ENCODE measurements at places on chromosomes 5 and 9. TPM values are rescaled to one million over a fixed set of nuclear protein-coding genes. Genes with fewer than 3 reads are reported as not detected.
A peak's percentile ranks its signal among the peaks of the same experiment; 100 is the strongest.

PCDHA1 gene
- total RNA-seq = not detected

GRCh38 chr9:105150991-105151685 is 93.3 kb upstream of the SLC44A1 start:
- no peaks in the 10 kb centered on the region for H3K36me3 ChIP-seq
- no peaks in the 10 kb centered on the region for H3K27me3 ChIP-seq
- H3K4me3 ChIP-seq = no peak overlapping the region
- no peak overlapping the region for H3K27ac ChIP-seq
- no peak for DNase-seq
- no peaks in the 10 kb centered on the region for H3K4me1 ChIP-seq

GRCh38 chr5:7419367-7419766 is 23.4 kb downstream of the ADCY2 start:
- no peaks in the 10 kb centered on the region for H3K36me3 ChIP-seq
- no peak overlapping the region for H3K27ac ChIP-seq
- no peak for DNase-seq
- H3K4me1 ChIP-seq = no peaks in the 10 kb centered on the region

DNA sequence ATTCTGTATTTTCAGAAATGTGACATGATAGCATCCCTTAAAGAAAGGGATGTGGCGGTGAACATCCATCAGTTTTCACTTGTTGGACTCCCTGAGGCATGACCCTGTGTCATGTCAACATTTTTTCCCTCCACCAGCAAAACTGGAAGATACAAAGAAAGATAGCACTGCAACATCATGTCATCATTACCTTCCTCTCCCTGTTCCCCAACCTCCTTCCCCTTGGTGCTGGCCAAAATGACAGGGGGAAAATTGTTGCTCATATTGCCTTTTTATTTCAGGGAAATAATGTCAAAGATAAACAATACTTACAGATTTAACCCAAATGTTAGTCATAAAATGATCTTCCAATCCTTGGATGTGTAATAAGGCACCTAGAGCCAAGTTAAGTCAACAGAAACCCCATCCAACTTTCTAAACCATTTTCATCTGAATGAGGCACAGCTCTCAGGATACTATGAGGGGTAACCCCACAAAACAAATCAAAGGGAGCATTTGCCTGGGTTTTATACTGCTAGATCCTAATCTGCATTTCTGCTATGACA is 644.3 kb downstream of the ACTL7B start:
- H3K4me1 ChIP-seq = no peaks in the 10 kb centered on the region
- no peaks in the 10 kb centered on the region for H3K27me3 ChIP-seq
- no peak for DNase-seq
- no peaks in the 10 kb centered on the region for H3K36me3 ChIP-seq
- no peak overlapping the region for H3K4me3 ChIP-seq

C9 gene
- not detected for total RNA-seq

DNA sequence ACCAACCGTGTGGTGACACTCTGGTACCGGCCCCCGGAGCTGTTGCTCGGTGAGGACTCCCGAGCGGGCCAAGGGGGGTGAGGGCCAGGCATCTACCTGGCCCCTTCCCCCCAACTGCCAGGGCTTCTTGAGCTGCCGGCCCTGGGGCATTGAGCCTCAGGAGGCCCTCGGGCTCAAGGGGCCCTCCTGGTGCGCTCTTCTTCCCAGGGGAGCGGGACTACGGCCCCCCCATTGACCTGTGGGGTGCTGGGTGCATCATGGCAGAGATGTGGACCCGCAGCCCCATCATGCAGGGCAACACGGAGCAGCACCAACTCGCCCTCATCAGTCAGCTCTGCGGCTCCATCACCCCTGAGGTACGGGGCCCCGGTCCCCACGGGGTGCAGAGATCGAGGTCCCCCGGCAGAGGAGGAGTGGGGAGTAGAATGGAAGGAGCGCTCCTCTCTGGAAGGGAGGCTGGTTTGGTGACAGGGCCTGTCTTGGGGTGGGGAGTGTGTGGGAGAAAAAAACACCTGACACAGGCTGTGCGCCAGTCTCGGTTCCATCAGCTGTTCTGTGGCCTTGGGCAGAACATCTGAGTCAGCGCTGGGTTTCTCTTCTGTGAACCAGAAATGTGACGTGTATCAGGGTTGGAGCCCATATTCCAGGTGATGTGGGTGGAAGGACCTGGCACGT is 2.6 kb downstream of the CDK9 start:
- peaks cover 36% of the 10 kb centered on the region for H3K4me1 ChIP-seq
- H3K36me3 ChIP-seq = peaks cover 56% of the 10 kb centered on the region
- no peak for DNase-seq

DNA sequence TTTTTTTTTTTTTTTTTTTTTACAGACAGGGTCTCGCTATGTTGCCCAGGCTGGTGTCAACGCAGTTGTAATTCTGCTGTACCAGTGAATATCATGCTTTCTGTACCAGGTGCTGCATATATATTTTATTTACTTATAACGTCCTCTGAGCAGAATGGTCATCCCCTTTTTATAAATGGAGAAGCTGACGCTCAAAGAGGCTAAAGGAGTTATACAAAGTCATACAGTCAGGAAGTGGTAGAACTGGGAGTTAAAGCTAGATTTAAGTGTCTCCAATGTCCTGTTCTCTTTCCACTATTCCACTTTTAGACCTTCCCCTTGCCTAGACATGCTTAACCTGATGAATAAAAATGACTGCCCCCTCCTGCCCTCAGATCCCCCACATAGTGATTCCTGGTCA is 1.2 kb upstream of the SIL1 start:
- H3K27ac ChIP-seq = no peak overlapping the region
- no peak for DNase-seq

- DNase-seq = no peak
- no peaks in the 10 kb centered on the region for H3K4me1 ChIP-seq
- H3K27ac ChIP-seq = no peak overlapping the region
- H3K4me3 ChIP-seq = no peak overlapping the region
- no peaks in the 10 kb centered on the region for H3K27me3 ChIP-seq
Measured at GRCh38 chr5:169131616-169132301, 169.2 kb downstream of the SLIT3 start.

- H3K27ac ChIP-seq = no peak overlapping the region
- no peak for DNase-seq
- H3K4me3 ChIP-seq = no peak overlapping the region
- H3K4me1 ChIP-seq = no peaks in the 10 kb centered on the region
Measured at GRCh38 chr5:73031839-73032238, 76.0 kb downstream of the FCHO2 start.

GRCh38 chr5:68303038-68303738 is 87.6 kb downstream of the PIK3R1 start:
- peaks cover 27% of the 10 kb centered on the region for H3K36me3 ChIP-seq
- H3K4me3 ChIP-seq = no peak overlapping the region
- H3K27ac ChIP-seq = no peak overlapping the region
- no peaks in the 10 kb centered on the region for H3K4me1 ChIP-seq
- no peaks in the 10 kb centered on the region for H3K27me3 ChIP-seq
- no peak for DNase-seq

ECPAS gene
- 59.1 TPM for total RNA-seq

GRCh38 chr5:135212361-135213026 is 178.5 kb upstream of the PITX1 start:
- no peak for DNase-seq
- no peak overlapping the region for H3K4me3 ChIP-seq
- no peaks in the 10 kb centered on the region for H3K36me3 ChIP-seq
- no peak overlapping the region for H3K27ac ChIP-seq
- no peaks in the 10 kb centered on the region for H3K27me3 ChIP-seq

GRCh38 chr5:145711417-145711816 is 123.7 kb downstream of the PRELID2 start:
- no peak for DNase-seq
- H3K27ac ChIP-seq = no peak overlapping the region
- H3K36me3 ChIP-seq = no peaks in the 10 kb centered on the region
- no peak overlapping the region for H3K4me3 ChIP-seq
- H3K4me1 ChIP-seq = no peaks in the 10 kb centered on the region

DNA sequence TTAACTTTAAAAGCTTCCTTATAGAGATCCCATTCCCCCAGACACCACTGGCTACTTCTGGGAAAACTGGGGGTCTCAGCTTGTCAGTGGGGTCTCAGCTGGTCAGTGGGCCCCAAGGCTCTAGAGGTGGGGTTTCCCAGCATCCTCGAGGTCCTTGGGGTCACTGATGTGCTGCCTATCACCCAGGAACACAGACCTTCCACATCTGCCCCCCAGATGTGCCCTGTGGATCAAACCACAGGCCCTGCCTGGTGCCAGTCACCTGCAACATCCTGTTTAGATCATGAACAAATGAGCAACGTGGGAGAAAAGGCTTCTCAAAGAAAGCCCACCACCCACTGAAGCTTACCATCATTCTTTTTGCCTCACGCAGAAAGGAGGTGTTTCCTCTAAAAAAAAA is 165.6 kb upstream of the FSTL4 start:
- H3K4me3 ChIP-seq = no peak overlapping the region
- no peak for DNase-seq
- H3K27me3 ChIP-seq = peaks cover 2% of the 10 kb centered on the region
- H3K4me1 ChIP-seq = no peaks in the 10 kb centered on the region

GRCh38 chr5:132190161-132190817 is 37.4 kb downstream of the P4HA2 start:
- H3K4me3 ChIP-seq = no peak overlapping the region
- DNase-seq = peak; percentile 36
- no peaks in the 10 kb centered on the region for H3K36me3 ChIP-seq
- no peak overlapping the region for H3K27ac ChIP-seq
- no peaks in the 10 kb centered on the region for H3K4me1 ChIP-seq
- peaks cover 6% of the 10 kb centered on the region for H3K27me3 ChIP-seq

- no peak for DNase-seq
- H3K27ac ChIP-seq = no peak overlapping the region
- H3K36me3 ChIP-seq = no peaks in the 10 kb centered on the region
- H3K4me3 ChIP-seq = no peak overlapping the region
- no peaks in the 10 kb centered on the region for H3K4me1 ChIP-seq
Measured at GRCh38 chr5:17852740-17853139, 218.5 kb downstream of the TAF11L14 start.

GABBR2 gene
- total RNA-seq = not detected

IFNB1 gene
- total RNA-seq = not detected

UBQLN1 gene
- total RNA-seq = 141 TPM

SLC6A18 gene
- total RNA-seq = not detected

DNA sequence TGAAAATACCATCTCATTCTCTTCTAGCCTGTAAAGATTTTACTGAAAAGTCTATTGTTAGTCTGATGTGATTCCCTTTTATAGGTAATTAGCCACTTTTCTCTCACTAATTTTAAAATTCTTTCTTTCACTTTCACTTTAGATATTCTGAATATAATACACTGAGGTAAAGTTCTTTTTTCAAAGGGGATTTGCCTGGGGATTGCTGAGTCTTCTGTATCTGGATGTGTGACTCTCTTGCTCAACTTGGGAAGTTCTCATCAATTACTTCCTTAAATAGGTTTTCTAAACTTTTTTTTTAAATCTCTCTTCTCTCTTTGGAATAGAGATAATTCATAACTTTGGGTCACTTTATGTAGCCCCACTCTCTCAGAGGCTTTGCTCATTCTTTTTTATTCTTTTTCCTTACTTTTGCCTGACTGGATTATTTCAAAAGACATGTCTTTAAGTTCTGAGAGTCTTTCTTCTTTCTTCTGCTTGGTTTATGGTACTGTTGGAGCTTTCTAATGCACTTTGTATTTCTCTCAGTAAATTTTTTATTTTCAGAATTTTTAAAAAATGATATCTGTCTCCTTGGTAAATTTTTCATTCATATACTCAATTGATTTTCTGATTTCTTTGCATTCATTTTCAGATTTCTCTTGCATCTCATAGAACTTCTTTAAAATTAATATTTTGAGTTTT is 55.9 kb upstream of the IL12B start:
- H3K4me1 ChIP-seq = no peaks in the 10 kb centered on the region
- H3K27ac ChIP-seq = no peak overlapping the region
- DNase-seq = no peak

- no peak overlapping the region for H3K4me3 ChIP-seq
- H3K27ac ChIP-seq = no peak overlapping the region
- no peaks in the 10 kb centered on the region for H3K36me3 ChIP-seq
- H3K4me1 ChIP-seq = peaks cover 3% of the 10 kb centered on the region
- DNase-seq = no peak
- peaks cover 2% of the 10 kb centered on the region for H3K27me3 ChIP-seq
Measured at GRCh38 chr5:34490506-34491250, 165.4 kb upstream of the RAI14 start.

Data from CD4-positive, CD25-positive, alpha-beta regulatory T cell (primary cell).